Naive thymus-derived CD4-positive, alpha-beta T cell (primary cell): ENCODE measurements at places on chromosomes 1 and 21.

GRCh38 chr1:172745014-172745413, 86.1 kb downstream of the FASLG start:
- DNase-seq, result peak; percentile 64

- peak; percentile 52 for DNase-seq
Observed at GRCh38 chr1:58392083-58392482, 154.4 kb downstream of the OMA1 start.

- DNase-seq, result no peak
Observed at GRCh38 chr1:47407481-47407880, 8.6 kb upstream of the FOXE3 start.

- DNase-seq, result no peak
Observed at GRCh38 chr1:15525050-15526020, 1.3 kb upstream of the DNAJC16 start.

- no peak for DNase-seq
Observed at GRCh38 chr1:43708002-43708410, 670 bp downstream of the ST3GAL3 start.

DNA sequence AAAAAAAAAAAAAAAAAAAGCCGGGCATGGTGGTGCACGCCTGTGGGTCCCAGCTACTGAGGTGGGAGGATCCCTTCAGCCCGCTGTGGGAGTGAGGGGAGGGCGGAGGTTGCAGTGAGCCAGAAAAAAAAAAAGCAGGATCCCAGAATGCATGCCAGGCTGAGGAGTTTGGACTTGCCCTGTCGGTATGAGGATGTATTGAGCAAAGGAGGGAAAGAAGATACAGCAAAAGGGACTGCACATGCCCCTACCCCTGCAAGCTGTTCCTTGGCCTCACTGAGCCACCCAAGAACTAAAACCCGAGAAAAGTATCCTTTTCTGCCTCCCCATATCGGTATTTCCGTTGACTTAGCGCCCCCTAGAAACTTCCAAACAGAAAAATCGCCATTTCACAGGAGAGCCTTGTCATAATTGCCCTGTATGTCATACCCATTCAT, 1.3 kb upstream of the GPATCH4 start:
- no peak for DNase-seq

DNA sequence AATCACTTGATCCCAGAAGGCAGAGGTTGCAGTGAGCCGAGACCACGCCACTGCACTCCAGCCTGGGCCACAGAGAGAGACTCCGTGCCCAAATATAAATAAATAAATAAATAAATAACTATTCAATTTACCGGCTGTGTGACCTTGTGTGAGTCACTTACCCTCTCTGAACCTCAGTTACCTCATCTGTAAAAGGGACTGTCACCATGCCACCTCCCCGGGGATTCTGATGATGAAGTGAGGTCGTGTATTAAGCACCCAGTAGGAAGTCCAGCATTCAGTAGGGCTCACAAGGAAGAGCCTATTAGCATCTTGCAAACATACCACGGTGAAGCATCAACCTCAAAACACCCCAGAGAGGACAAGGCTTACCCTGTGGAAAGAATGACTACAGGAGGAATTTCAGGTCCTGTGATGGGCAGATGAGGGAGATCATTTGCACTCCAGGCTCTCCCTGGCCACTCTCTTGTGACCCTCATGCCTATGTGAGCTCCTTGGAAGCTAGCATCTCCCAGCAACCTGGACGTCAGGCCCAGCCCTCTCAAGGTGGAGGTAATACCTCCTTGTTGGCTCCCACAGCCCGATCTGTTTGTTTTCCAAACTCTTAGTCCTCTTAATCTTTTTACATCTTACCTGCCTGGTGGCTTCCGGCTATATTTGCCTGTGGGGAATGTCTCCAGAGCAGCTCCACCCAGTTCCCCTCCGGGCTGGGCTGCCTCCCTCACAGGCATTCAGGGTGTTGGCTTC, 7.6 kb upstream of the C1QA start:
- DNase-seq, result no peak

GRCh38 chr1:226047495-226047894, 15.0 kb upstream of the H3-3A start:
- DNase-seq, result no peak

- no peak for DNase-seq
Observed at GRCh38 chr1:1760715-1761114, 17.6 kb downstream of the NADK start.

GRCh38 chr1:212458817-212459216, 26.1 kb downstream of the NENF start:
- no peak for DNase-seq

DNA sequence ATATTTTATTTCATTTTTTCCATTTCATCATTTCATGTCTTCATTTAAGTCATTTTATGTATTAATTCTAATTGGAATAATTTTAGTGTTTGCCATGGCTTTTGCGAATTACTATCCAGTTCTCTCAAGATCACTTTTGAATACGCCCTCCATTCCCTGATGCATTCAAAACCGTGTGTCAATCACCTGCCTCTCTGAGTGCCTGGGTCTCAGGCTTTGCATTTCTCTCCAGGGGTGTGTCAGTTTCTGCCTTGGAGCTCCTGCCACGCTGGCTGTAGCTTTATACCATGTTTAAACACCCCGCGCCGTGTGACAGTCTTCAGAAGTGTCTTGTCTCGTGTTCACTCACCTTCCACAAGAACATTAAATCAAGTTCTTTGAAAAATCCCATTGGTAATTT, 7.4 kb upstream of the DNMT3L start:
- DNase-seq, result no peak

GRCh38 chr21:36208326-36209013, 51.8 kb downstream of the DOP1B start:
- DNase-seq, result no peak

- no peak for DNase-seq
Observed at GRCh38 chr1:61506236-61506635, 218.7 kb downstream of the TM2D1 start.

DNA sequence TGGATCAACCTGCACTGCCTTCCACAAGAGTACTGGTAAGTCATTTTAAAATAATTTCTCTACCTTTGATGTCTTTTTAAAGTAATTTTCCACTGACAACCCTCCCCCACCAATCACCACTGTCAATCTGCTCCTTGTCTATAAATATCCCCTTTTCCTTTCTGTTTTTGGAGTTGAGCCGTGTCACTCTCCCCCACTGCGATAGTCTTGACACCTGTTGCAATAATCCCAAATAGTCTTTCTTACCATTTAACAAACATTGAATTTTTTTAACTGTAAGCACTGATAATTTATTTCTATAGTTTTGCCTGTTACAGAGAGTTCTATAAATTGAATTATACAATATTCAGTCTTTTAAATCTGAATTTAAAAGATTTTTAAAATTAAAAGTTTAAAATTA, 420.9 kb downstream of the COL11A1 start:
- DNase-seq, result no peak

DNA sequence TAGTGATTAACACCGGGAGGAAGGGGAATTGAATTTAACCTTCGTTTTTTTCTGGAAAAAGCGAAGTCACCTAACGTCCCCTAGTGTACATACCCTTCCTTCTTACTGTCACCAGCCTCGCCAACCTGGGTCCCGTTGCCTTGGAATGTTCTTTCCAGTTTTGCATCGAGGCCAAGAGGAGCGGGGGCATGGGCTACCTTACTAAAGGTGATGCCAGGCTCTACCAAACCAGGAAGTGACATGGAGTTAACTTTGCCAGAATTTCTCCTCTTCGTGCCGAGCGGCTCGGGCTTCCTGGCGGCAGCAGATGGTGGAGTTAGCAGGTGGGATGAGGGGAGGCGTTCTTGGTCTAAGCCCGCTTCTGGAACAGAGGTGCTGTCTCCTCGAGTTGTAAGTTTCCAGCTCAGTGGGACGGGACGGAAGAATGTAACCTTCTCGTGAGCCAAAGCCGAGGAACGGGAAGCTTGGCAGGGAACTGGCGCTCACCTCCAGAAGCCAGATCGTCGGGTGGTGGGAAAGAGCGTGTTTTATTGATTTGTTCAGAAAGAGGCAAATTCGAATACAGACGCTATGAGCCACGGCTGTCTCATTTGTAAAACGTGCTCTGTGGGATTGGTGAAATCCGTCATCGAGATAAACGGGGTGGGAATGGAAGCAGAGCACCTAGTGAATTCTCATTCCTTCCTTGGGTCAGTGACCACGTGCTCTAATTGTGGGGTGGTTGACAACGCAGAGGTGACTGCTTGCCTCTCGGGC, 486 bp downstream of the NIPAL3 start:
- DNase-seq, result no peak

DNA sequence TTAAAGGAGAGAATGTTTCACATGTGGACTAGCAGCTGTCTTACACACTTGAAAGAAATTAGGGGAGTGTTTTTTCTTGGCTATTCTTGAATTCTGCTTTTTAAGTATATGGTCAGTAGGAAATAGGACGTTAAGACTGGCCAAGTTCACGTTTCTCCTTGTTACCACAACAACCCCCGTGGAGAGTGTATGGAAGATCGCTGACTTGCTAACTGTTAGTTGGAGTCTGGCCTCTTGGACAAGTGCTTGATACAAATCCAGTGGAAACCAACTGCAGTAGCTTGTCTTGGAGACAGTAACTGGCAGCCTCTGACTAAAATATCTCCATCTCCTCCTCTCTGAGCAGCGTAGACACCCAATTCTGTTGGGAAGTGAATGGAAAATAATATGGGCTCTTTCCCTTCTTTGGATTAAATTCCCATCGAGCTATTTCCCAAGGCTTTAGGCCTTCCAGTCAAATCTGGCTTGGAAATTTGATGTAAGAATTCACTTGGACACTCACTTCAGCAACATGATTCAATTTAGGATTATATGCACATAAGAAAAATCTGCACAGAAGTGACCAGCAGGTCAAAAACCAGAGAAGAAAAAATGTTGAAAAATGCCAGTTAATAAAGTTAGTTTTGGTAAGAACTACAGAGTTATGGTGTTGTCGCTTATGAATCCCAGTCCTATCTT, 3.6 kb upstream of the NFIA start:
- no peak for DNase-seq

GRCh38 chr1:46412893-46413595, 18.9 kb downstream of the FAAH start:
- no peak for DNase-seq

GRCh38 chr1:230312676-230313075, 113.5 kb downstream of the PGBD5 start:
- no peak for DNase-seq

DNA sequence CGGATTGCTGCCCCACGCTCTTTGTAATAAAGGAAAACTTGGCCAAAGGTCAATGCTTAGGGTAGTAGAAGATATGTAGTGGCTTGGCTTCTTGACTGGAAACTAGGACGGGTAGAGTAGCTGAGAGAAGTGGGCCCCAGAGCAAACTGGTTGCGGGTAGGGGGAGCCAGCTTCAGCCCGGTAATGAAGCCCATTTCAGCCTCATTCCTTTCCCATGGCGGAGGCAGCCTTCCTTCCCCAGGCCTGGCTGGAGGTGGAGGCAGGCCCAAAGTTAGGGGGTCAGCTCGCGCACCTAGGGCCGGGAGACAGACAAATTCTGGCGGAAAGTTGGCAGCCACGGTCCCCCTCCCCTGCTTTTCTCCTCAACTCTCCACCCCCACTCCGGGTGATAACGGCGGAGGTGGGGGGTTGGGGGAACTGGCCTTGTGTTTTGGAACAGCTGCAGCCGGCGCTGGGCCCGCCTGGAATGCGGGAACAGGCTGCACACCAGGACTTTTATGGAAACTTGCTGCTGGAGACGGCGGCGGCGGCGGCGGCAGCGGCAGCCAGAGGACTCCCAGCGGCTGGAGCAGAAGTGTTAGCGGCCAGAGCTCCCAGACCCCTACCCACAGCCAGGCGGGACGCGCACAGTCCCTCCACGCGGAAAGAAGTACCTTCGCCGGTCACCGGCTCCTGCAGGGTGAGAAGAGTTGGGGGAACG, at the start of gene NEXN:
NEXN (plus strand) TSS at position 544 of the 700 bp plus-strand sequence. CDS start 27,483 bp downstream, outside the sequence.
- DNase-seq, result no peak

- DNase-seq, result no peak
Observed at GRCh38 chr1:10779841-10780240, 16.6 kb downstream of the CASZ1 start.

DNA sequence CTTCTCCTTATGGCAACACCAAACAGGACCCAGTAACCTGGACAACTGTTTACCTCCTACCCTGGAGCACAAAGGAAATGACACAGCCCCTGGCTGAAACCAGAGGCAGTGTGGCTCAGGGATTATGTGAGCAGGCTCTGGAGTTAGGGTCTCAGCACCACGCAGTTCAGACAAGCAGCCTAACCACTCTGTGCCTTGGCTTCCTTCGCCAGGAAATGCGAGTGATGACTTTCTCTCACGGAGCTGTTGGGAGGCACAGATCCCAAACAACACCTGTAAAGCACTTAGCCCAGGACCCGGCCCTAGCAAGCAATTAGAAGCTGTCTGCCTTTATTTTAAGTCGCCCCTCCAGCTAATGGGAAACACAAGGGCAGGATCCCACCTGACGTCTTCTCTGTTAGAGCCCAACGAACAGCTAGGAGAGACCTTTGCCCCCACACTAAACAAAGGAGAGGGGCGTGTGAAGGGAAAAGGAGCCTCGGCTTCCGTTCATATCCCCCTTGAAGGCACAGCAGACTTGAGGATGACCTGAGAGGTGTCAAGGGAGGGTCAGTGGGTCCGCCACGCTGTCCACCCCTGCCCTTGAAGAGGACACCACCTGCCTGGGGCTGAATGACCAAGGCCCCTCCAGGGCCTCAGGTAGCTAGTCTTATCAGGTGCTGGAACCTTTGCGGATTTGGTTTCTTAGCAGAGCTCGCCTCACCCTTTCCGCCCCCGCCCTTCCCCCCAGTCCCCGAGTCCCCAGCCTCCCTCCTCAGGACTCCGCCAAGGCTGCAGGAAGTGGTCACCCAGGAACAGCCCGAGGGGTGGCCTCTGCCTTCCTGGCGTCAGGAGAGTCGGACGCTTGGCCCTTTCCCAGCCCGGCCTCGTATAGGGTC, 860 bp downstream of the TMEM63A start:
- no peak for DNase-seq

GRCh38 chr1:184300446-184300845, 86.4 kb upstream of the C1orf21 start:
- no peak for DNase-seq
